Activated CD4-positive, alpha-beta T cell treated with anti-CD3 and anti-CD28 coated beads, Interleukin-2, amount 50 U/mL, for 24 hours (primary cell): ENCODE measurements at places on chromosomes 2 and 18.

DNA sequence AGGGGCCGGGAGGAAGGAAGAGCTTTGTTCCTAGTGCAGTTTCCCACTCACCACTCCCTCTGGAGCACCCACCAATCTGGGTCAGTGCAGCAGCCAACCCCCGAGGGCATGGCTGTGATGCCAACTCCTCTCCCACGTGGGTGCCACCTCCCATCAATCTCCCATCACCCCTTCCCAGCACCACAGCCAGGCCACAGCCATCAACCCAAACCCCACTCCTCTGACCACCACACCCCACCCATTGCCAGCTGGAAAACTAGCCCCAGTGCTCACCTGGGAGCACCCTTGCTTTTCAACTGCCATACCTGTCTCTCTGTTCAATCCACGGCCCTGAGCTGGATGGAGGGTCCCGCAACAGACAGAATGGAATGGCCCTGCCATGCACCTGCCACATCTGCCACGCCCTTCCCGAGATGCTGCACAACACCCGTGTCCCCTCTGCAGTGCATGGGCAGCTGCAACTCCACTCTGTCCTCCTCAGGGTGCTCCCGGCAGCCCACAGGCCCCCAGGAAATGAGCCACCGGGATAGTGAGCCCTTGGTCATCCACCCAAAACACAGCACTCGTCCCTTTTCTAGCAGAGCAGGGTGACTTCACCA is 112.4 kb upstream of the ID2 start:
- no peak for DNase-seq

DNA sequence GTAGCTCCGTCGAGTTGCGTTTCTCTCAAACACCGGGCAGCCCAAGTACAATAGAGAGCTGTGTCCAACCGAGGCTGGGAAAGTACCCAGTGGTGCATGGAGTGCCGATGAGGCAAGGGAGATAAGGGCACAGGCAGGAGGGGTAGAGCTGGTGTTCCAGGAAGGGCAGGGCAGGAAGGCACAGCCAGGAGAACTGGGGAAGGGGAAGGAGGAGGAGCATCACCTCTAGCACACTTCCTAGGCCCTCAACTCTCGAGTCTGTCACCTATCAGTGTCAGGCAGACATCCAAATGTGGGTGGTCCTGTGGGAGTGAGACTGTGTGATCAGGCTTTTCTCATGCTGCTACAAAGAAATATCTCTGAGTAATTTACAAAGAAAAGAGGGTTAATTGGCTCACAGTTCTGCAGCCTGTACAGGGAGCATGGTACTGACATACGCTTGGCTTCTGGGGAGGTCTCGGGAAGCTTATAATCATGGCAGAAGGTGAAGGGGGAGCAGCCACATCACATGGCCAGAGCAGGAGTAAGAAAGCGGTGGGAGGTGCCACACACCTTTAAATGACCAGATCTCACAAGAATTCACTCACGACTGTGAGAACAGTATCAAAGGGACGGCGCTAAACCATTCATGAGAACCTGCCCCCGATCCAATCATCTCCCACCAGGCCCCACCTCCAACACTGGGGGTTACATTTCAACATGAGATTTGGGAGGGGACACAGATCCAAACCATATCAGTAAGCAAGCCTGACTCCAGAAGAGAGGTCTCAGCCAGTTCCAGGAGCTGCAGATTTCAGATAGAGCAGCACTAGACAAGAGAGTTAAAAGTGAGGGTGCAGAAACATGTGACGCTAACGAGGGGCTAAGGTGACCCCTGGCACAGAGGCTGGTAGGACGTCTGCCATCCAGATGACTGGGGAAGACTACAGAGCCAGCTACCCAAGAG is 75.7 kb downstream of the MBOAT2 start:
- DNase-seq = no peak

- no peak for DNase-seq
These were observed 338.8 kb downstream of the CYRIA start for GRCh38 chr2:16326711-16327300.

- no peak for DNase-seq
These were observed 25.2 kb downstream of the EPB41L5 start for GRCh38 chr2:120037995-120038541.

DNA sequence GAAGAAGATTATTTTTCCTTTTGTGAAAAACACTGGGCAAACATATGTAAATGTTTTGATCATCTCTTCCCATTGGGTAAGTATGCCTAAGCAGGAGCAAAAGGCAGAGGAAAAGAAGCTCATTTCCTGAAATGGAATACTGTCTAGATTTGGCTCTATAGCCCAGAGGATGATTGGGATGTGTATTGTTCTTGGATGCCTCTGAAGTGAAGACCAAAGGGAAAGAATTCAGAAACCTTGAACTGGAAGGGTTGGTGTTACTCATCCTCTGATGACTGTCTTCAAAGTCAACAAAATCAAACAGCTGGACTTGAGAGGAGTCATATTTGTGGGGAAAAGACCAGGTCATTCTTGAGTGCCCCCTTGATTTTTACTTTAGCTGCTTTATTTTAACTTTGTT is 112.6 kb upstream of the NT5C1B start:
- no peak for DNase-seq

GRCh38 chr2:235810252-235810651 is 316.4 kb downstream of the AGAP1 start:
- DNase-seq = no peak

DNA sequence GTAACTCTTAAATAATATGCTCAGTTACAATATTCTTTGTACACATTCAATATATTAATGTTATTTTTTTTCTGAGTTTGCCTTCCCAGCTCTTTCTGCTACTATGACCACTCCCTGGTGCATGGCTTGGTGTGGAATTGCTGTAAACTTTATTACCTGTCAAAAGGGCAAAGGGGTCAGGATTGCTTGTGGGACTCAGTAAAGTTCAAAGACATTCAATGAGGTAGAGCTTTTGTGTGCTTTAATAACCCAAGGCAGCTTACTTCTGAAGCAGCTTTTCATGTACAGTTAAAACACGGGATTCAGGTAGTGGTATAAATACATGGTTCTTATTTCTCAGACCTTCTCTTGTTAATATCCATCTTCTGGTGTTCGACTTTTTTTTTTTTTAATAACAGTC is 132.8 kb downstream of the MEIS1 start:
- DNase-seq = no peak

GRCh38 chr18:26335571-26336487 is 109.6 kb downstream of the TAF4B start:
- no peak for DNase-seq

- DNase-seq = no peak
These were observed 48.1 kb downstream of the WDR33 start for GRCh38 chr2:127762846-127763245.

DNA sequence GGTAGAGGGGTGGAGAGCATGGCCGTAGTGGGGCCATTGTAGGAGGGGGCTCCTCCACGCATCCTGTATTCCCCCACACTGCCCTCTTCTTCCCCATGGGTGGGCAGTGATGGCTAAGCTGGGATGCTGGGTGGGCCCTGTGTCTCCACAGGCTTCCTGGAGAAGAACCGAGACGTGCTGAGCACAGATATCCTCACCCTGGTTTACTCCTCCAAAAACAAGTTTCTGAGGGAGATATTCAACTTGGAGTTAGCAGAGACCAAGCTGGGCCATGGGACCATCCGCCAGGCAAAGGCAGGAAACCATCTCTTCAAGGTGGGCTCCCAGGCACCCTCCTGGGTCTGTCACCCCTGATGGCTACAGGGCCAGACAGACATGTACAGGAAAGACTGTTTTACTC is 52.8 kb downstream of the MYO7B start:
- DNase-seq = no peak

DNA sequence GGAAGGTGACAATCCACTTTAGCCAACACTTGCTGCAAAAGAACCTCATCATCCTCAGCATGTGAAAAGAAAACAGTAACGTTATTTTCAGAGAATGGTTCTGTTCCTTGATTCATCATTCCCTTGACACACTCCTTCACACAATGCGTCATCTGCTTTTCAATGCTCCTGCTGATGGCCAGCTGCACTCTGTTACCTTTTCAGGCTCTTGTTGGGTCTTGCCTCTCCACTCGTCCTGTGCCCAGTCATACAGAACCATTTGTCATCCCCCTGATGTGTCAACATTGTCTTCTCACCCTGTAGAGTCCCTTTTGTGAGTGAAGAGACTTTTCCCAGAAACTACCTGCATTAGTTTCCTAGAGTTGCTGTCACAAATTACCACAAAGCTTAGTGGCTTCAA is 12.2 kb upstream of the DTNA start:
- DNase-seq = no peak

- no peak for DNase-seq
These were observed 65.4 kb upstream of the ASAP2 start for GRCh38 chr2:9141091-9141667.

- DNase-seq = no peak
These were observed 648.1 kb downstream of the CPS1 start for GRCh38 chr2:211204456-211204855.

DNA sequence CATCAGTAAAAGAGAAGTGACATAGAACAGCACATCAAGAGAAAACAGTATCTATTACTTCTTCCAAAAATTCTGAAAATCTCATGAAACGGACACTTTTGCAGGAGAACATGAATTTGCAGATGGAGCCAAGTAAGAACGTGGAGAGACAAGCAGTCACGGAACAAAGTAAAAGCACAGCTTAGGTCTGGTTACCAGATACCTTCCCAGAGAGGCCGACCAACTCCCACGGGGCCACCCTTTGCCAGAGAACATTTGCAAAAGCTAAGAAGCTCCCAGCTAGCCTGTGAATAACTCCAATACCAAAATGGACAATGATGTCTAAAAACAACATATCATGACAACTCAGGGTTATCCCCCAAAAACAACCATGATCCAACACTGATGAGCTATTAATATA is 38.9 kb downstream of the THAP4 start:
- DNase-seq = no peak

DNA sequence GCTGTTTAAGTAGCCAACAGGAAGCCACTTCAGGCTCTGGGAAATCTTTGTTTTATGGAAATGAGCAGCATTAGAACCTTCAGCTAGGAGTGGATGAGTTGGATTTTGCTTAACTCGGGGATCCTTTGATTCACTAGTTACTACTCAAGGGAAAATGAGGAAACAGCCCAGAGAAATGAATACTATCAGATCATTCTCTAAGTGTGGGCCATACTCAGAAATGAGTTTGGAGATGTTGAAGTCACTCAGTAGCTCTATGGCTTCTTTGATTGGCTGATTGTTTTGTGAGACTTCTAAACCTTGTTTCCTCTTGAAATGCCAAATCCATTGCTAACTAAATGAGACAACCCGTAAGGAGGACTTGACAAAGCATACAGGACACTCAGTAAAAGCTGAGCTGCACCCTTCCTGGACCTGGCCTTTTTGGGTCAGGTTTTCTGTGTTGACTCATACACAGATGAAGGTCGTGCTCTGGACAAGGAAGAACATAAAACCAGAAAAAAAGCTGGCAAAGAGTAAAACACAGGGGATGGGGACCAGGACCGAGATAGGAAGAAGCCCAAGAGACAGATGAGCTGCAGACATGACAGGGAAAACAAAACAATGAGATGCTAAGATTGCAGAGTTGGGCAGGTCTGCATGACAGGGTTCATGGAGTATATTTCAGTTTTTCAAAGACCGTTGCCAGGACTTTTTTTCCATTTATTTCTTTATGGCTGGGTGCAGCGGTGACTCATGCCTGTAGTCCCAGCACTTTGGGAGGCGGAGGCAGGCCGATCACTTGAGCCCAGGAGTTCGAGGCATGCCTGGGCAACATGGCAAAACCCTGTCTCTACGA is 41.6 kb downstream of the INO80C start:
- DNase-seq = no peak

DNA sequence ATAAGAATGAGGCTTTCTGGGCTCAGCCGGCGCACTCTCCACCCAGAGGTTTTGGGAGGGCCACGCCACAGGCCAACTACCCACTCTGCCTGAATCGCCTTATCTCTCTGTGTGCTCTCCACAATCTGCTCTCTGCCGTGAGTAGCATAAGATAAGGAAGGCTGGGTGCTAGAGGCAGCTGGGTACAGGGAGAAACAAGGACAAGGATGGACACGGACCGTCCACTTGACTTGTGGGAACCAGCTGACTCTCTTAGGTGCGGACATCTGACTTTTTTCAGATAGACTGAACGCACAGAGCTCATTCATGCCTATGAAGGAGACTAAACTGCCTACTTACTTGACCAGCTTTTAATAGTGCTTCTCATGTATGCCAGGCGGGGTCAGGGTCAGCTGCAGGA is 14.3 kb downstream of the NPAS2 start:
- no peak for DNase-seq

DNA sequence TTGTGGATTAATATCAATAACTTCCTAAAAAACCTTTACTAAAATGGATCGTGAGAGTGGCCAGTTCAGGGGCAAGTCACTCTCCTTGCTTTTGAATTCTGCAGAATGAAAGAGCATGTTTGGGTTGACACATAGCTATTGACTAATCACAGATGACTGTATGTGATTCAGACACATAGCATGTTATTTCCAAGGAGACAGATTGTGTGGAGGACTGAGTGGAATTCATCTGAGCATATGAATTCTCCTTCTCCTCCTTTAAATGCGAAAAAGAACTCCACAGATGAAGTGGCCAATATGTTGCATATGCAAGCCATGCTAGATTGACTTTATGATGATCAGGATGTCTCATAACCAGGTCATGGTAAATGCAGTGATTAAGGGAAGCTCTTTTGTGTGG is 249.4 kb upstream of the FAM98A start:
- no peak for DNase-seq
